ENCODE measurements at places on chromosomes 3 and 15.
A peak's percentile ranks its signal among the peaks of the same experiment; 100 is the strongest.

GRCh38 chr15:72851586-72851985 lies 68.0 kb upstream of the ADPGK start:
- no peak for DNase-seq

DNA sequence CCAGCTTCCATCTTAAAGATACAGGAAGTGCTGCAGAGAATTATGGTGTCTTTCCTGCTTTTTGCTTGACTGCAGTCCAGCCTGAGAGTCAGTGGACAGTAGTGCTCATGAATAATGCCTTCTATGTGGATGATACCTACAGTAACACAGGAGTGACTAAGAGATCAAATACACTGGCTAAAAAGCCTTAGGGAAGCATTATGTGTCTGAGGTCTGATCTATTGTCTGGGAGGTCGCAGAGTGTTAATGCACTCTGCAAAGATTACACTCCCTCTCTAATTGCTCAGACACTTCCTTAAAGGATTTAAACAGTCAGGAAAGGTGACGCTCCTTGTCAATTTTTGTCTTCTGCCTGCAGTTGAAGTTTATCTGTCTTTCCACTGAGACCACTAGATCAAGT lies 183.6 kb downstream of the MCTP2 start:
- DNase-seq, result no peak

DNA sequence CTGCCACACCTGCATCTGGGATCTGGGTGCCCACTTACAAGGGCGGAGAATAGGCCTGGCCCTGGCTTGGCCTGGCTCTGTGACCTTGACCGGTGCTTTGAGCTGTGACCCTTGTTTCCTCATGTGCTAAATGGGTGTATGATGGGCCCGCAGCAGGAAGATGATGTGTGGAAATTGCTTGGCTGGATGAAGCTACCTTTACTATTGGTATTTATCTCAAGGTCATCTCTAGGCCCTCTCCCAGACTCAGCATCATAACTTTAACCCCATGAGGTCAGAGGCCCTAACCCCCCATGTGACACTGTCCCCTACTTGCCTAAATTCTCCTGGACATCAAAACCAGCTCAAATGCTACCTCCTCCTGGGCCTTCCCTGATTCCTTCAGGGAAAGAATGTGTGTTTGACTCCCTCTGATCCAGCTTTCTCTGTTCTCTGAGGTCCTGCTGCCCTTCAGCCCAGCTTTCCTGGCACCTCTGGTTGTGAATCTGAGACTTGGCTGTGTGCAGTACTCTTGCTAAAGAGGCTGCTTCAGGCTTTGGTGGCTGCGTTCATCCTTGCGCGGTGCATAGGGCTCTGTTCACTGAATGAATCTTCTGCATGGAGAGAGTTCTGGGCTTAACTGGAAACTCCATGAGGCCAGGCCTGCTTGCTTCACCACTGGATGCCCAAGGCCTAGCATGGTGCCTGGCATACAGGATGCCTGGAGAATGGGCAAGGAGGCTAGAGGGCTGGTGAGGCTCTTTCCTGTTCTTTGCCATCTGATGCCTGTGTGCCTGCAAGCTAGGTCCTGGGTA lies 25.2 kb upstream of the SLC6A6 start:
- no peak for DNase-seq

DNA sequence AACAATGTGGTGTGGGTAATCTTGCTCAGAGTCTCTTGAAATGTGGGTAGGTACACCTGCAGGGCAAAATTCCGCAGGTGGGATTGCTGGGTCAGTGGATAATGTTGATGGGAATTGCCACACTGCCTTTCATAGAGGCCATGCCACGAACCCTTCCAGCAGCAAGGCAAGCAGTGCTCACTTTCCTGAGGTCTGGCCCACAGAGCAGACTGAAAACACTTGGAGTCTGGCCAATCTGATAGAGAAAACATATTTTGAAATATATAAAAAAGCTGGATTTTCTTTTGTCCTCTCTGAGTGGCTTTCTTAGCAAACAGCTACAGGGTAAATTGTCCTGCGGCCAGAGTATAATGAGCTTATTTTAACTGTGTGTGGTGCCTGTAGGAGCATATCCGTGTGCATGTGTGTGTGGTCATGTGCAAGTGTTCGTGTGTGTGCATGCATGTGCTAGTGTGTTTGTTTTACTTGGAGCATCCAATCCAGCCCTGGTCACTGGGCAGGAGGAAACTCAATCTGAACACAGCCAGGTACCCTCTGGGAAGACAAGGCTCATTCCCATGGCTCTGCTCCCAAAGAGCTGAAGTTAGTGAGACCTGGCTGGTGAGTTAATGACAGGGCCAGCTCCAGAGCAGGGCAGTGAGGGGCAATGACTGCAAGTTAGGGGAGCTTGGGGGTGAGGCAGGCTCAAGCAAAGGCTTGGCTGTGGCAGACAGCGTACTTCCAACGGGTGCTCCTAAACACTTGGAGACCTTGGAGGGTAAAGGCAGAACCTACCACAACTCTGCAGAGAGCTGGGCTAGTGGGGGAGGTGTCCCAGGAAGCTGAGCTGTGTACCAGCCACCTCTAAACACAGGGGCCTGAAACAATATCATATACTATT lies 91.3 kb downstream of the PLXNA1 start:
- DNase-seq, result no peak

- no peak for DNase-seq
These were observed 84.5 kb upstream of the STT3B start for GRCh38 chr3:31448035-31448881.

GRCh38 chr3:171219258-171219657 lies 192.7 kb upstream of the SLC2A2 start:
- DNase-seq, result no peak

DNA sequence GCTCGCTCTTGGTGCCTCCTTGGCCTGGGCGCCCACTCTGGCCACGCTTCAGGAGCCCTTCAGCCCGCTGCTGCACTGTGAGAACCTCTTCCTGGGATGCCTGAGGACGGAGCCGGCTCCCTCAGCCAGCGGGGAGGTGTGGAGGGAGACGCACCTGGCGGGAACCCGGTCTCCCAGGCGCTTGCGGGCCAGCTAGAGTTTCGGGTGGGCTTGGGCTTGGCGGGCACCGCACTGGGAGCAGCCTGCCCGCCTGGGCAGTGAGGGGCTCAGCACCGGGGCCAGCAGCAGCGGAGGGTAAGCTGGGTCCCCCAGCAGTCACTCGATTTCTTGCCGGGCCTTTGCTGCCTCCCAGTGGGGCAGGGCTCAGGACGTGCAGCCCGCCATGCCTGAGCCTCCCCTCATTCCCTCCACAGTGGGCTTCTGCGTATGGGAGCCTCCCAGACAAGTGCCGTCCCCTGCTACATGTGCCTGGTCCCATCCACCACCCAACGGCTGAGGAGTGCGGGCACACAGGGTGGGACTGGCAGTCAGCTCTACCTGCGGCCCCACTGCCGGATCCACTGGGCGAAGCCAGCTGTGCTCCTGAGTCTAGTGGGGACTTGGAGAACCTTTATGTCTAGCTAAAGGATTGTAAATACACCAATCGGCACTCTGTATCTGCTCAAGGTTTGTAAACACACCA lies 708.7 kb downstream of the VGLL3 start:
- DNase-seq, result no peak

- no peak for DNase-seq
These were observed 158.7 kb downstream of the MOBP start for GRCh38 chr3:39626198-39626597.

DNA sequence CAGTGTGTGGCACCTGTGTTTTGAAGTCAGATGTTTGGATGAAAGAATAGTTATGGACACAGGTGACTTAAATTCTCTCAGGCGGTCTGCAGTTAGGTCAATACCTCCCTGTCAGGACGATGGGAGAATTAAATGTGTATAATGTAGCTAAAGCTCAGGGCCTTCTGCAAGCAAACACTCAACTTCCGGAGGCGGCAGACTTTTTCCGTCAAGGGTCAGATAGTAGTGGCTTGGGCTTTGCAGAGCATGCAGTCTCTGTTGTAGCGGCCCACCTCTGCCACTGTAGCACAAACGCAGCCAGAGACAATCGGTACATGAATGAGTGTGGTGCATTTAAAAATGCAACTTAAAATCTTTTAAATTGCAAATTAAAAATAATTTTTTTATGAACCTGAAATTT lies 47.4 kb downstream of the CMTM8 start:
- DNase-seq, result no peak

DNA sequence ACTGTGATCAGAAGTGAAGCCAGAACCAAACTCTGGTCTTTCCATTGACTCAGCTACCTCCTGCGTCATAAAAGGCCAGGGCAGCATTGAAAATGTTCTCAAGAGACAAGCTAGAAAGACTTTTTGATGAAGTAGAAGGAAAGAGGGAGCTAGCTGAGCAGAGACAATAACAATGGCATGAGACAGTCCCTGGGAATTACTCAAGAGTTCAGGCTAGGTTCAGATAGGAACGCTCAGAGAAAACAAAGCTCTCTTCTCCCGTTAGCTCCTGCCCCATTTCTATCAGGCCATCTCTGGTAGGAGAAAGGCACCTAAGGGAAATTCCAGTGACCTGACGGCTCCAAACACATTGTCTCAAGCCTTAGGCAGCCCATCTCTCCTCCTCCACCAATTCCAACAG lies 7.0 kb upstream of the OXTR start:
- no peak for DNase-seq

DNA sequence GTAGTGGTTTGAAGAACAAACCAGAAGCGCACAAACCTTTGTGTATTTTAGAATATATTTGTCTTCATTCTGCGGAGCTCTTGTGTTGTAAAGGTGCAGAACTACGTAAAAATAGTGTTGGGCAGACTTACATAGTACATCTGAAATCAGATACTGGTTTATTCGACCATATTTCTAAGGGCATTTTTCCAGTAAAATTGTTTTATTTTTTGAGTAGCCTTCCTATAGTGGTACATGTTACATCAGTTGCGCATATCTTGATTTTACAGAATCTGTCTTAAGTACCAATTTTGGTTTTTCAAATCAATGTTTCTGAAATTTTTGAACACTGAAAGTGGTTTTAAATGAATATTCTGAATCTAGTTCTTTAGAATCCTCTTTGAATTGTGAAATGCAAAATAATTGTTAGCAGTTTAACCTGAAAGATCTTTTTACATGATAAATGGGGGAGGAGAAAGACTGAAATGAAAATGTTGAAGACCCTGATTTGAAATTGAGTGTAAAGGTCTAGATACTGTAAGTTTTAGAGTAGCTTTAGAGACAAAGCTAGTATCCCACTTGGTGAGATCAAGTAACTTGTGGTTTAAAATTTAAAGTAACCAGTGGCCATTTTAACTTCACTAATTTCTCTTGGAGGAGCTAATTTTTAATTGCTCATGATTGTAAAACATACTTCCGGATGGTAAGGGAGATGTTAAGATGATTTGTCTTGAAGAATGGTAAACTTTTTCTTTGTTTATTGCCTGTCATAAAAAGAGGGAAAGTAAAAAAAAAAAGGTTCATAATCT lies 15.5 kb upstream of the CHD2 start:
- DNase-seq, result peak; percentile 23

- no peak for DNase-seq
These were observed 8.6 kb downstream of the LPCAT4 start for GRCh38 chr15:34358367-34358766.

DNA sequence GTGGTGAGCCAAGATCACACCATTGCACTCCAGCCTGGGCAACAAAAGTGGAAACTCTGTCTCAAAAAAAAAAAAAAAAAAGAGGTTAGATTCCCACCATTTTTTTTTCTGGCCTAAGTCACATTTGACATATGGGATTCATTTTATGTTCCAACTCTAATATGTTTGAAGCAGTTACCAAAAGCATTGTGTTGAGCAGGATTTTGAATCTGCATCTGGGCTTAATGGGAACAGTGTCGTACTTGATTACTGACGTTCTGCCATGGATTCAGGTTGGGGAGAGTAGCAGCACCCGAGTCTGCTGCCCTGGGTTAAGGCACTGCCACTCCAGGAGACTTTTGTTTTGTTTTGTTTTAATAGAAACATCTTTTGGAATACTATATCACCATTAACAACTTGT lies 348.7 kb upstream of the TBL1XR1 start:
- no peak for DNase-seq

- DNase-seq, result peak; percentile 50
These were observed 170.1 kb upstream of the GBE1 start for GRCh38 chr3:81931265-81932251.

DNA sequence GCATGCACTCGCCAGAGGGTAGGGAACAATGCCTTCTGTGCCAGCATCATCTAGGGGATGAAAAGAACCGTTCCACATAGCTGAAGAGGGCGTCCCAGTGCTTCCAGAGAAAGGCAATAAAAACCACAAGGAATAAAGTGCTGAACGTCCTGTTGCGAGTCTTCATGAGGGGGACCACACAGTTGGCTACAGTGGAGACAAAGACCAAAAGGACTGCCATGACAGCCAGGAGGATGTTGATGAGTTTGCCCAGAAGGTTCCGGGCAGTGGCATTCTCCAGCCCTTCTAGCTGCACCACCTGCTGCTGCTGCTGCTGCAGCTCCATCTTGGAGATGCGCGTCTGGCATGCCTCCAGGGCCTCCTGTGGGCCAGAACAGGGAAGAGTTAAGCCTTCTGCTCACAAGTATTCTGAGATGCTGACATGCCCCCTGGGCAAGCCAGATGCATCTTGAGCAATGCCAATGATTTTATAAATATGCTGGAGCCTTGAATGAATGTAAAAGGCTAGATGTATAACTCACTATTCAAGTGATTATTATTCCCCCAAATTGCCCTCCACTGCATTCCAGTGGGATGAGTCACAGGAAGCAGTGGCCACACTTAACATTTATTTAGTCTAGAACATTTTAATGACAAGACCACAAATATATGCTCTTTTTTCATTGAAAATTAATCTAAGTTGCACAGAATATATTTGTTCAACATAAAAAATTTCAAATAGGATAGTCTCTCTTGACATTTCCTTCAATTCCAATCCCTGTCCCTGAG lies 45.1 kb upstream of the PLXND1 start:
- DNase-seq, result no peak

GRCh38 chr15:83166218-83166617 lies 41.4 kb downstream of the HDGFL3 start:
- no peak for DNase-seq

DNA sequence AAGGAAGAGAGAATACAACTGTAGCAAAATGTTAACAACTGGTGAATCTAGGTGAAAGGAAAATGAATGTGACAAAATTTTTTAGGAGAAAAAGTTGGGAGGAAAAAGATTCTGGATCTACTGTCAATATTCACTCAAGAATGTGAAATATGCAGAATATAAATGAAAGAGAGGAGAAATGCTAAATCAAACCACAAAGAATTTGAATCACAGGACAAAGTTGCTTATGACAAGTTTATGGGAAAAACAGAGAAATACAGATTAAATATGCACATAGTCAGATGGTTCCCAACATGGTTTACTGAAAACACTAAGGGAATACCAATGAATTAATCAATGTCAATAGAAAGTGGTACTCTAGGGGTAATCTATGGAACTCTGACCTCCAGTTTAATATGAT lies 27.6 kb downstream of the C3orf33 start:
- DNase-seq, result no peak

DNA sequence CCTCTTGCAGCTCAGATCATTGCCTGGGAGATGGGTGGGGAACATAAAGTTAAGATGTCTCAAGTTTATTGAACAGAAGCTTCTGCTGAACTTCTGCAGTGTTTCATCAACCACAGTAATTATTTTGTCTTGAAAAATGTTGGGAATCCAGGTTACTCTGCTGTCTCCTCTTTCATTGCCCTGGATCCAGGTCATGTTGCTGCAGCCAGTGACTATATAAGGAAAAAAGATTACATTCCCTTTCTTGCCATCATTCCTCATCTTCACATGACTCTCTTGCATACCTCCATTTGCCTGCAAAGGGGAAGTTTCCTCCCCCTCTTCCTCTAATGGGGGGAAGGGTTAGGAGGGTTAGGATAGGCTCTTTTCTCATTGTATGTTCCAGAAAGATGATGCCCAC lies 15.1 kb downstream of the GMNC start:
- no peak for DNase-seq
